ENCODE measurements at places on chromosomes 6 and 20.

GRCh38 chr6:37324131-37325033 lies 29.4 kb upstream of the RNF8 start:
- no peak for DNase-seq

DNA sequence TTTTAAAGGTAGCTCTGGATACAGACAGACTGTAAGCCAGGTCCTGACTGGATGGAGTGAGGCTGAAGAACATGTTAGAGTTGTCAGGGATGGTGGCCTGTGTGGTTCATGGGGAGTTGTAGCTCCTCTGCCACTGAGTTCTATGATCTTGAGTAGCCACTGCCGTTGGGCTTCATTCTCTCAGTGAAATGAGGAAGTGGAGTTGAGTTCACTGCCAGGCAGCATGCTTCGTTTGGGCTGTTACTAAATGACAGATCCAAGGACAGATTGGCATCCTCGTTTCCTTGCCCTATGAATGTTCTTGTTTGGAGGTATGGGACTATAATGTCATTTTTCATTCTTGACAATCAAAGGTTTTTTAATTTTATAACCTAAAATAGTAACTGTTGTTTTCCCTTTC lies 37.2 kb downstream of the SCAND1 start:
- no peak for DNase-seq

DNA sequence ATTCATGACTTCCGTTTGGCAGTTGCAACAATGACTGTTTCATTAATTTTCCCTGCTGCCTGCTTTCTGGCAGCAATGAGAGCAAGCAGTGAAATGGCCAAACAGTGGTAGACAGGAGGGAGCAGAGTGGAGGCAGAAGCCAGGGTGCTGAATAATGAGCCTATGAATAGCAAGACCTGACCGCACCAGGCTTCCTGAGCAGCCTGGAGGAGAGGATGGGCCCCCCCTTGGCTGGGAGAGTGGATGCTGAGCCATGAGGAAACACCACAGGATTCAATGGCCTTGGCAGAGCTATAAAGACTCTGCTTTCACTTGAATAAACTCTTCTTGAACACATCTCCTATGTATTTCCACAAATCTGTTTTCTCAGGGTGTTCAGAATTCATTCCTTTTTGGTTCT lies 68.1 kb upstream of the SNRPB2 start:
- no peak for DNase-seq

DNA sequence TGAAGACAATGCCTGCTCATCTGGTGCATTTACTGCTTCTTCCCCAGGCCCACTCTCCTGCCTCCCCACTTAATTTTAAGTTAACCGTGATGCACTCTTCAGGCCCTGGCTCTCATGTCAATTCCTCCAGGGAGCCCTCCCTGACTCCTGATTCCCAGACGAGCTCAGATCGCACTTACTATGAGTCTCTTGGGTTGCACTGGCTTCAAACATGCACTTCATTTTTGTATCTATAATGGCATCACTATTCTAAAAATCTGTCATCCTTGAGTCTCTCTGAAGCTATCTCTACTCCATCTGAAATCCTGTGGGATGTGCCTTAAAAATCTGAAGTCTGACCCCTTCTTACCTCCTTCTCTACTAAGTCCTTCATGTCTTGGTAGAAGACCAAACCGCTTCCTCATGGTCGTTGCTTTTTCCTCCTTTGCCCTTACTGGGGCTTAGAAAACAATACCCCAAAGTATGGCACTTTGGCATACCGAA lies 24.7 kb downstream of the COX4I2 start:
- no peak for DNase-seq

DNA sequence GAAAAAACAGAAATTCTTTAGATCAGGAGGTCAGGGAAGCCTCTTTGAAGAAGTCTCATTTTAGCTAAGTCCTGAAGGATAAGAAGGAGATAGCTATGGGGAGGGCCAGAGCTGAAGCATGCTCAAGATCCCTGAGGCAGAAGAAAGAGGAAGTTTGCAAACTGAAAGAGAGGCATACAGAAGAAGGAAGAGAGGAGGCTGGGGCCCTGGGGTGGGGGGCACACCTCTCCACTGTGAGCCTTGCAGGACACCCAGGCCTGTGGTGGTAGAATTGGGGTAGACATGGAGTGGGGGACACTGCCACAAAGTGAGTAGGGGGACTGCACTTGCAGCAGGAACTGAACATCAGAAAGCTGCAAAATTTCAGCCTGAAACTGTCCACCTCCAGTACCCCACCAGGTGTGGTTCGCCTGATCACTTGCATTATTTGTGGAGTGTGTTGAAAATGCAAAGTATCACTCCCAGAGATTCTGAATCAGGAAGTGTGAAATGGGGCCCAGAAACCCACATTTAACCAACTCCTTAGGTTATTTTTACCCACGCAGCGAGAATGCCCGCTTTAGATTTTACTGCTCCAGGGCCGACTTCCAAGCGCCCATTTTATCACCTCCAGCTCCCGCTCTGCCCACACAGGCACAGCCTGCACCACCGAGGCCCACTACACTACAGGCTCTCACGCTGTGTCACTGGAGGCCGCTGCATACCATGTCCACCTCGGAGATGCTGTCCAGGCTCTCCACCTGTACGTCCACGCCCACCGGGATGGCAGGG lies 44.0 kb downstream of the GABRR2 start:
- no peak for DNase-seq

Data from CD4-positive, alpha-beta T cell treated with Interleukin-17A for 1 hour (primary cell).